ENCODE measurements at places on chromosomes 3 and 15. TPM values are rescaled to one million over a fixed set of nuclear protein-coding genes. Genes with fewer than 3 reads are reported as not detected.

BCHE gene
- 0.09 TPM for total RNA-seq

TMEM266 gene
- total RNA-seq: not detected

TMEM39A gene
- total RNA-seq: 25.9 TPM

DZIP1L gene
- total RNA-seq: 15.2 TPM

CCK gene
- total RNA-seq: not detected

ADAMTS7 gene
- 10.7 TPM for total RNA-seq

GPR62 gene
- total RNA-seq: under 0.01 TPM

PCSK6 gene
- 0.27 TPM for total RNA-seq
